ENCODE measurements at places on chromosomes 16 and 17.
A peak's percentile ranks its signal among the peaks of the same experiment; 100 is the strongest.

DNA sequence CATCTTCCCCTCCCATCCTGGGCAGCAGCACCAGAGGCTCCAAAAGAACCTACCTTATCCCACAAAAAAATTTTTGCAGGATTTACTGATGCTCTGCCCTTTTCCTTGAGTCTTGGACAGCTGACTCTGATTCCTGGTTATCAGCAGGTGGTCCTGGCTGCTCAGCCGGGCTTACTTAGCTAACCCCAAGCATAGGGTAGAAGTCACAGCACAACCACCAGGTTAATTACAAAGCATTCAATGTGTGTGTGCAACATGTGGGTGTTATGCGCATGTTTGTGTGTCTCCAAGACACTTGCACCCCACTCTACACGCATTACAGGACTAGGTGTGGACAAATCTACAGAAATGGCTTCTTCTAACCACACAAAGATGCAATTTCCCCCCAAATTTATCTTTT lies 36.3 kb downstream of the PECAM1 start:
- no peak for DNase-seq

GRCh38 chr17:48594538-48595277 lies 1.1 kb upstream of the HOXB5 start:
- DNase-seq: no peak

- no peak for DNase-seq
Measured at GRCh38 chr17:31400481-31400950, 9.0 kb downstream of the RAB11FIP4 start.

- DNase-seq: no peak
Measured at GRCh38 chr17:80831491-80831890, 160.2 kb upstream of the CHMP6 start.

DNA sequence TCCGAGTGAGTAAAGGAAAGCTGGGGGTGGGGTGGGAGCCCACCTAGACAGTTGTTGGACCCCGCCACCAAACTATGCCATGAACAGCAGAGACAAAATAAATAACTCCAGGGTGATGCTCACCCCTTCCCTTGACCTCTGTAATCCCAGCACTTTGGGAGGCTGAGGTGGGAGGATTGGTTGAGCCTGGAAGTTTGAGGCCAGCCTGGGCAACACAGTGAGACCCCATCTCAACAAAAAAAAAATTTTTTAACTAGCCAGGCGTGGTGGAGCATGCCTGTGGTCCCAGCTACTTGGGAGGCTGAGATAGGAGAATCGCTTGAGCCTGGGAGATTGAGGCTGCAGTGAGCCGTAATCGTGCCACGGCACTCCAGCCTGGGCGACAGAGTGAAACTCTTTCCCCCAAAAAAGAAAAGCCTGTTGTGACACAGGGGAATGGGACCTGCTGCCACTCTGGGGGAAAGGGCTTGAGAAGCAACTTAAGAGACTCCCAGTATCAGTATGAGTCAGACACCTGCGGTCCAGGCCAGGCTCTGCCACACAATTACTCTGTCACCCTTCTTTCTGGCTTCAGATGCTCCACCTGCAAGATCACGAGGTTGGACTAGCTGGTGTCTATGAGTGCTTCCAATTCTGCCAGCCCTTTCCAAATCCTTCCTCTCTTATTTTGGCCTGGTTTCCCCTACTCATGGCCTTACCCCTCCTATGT lies 5.0 kb downstream of the SGCA start:
- DNase-seq: no peak

DNA sequence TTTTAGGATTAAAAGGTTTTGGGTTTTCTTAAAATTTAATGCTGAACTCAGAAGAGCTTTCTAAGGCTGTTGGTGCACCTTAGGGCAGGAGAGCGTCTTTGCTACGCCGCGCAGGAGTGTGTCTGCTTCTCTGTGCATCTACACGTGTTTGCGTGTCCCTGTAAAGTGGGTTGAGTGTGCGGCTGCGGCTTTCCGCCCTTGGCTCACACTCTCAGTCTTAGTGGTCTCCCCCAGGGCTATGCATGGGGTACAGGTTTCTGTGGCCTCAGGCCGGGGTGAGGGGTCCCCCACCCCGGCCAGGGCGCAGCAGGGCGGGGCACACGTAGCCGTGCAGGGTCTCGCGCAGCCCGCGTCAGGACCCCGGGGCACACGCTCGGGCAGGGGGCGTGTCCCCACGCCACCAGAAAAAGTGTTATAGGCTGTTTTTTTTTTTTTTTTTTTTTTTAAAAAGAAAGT lies 727 bp upstream of the TENT4B start:
- DNase-seq: peak; percentile 46

DNA sequence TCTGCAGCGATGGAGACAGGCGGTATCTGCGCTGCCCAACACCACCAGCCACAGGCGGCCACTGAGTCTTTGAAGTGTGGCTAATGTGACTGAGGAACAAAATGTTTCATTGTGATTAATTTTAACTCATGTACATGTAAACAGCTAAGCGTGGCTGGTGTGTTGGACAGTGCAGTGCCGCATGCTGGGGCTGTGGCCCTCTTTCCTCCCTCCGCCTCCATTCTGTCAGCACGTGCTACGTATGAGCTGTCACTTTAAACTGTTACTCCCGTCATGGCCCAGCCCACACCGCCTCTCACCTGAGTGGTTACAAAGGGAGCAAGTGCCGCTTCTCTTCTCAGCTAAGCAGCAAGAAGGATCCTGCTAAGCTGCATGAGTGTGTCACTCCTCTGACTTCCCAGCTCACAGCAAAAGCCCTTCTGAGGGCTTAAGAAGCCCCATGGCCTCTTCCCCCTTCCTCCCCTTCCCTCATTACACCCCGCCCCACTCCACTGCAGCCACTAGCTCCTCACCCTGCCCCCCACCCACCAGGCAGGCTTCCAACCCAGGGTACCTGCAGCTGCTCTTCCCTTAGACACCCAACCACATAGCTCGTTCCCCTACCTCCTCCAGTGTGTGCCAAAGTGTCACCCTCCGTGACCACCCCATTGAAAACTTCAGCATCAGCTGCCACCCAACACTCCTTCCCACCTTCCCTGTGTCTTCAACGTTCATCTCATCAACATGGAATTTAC lies 15.0 kb downstream of the HASPIN start:
- no peak for DNase-seq

DNA sequence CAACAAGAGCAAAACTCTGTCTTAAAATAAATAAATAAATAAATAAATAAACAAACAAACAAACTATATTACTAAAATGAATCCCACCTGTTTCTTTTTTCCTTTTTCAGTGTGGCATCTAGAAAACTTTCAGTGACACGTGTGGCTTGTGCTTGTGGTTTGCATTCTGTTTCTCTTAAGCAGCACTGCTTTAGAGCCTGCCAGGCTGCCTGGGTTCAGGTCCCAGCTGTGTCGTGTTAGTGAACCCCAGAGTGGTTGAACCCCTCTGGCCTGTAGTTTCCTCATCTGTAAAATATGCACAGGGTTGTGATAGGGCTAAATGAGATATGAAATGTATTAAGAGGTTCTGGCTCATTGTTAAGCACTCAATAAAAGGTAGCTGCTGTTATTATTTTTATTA lies 12.1 kb upstream of the EPN3 start:
- DNase-seq: no peak

DNA sequence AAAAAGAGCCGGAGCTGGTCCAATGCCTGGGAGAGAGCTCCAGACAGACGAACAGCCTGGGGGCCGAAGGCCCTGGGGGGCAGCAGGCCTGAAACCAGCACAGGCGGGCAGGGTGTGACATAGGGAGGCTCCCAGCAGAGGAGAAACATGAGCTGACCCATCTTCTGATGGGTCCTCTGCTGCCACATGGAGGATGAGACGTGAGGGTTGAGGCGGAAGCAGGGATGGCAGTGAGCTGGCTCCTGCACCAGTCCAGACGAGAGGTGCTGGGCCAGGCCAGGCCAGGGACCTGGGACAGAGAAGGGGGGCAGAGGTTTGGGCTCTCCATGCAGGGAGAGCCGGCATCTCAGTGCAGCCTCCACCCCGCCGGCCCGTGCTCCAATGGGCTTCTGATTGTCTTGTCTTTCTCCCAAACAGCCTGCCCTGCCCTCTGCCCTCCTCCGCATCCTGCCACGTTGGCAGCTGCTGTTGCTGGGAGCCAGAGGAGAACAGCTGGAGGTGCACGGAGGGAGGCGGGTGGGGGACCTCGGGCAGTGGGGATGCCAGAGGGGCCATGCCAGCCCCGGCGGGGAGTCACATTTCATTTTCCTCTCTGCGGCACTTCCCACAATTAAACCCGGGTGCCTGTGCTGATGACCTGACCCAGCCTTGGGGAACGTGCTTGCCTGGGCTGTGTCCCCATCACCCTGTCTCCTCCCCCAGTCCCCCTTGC lies 139.1 kb upstream of the GSE1 start:
- peak; percentile 37 for DNase-seq

DNA sequence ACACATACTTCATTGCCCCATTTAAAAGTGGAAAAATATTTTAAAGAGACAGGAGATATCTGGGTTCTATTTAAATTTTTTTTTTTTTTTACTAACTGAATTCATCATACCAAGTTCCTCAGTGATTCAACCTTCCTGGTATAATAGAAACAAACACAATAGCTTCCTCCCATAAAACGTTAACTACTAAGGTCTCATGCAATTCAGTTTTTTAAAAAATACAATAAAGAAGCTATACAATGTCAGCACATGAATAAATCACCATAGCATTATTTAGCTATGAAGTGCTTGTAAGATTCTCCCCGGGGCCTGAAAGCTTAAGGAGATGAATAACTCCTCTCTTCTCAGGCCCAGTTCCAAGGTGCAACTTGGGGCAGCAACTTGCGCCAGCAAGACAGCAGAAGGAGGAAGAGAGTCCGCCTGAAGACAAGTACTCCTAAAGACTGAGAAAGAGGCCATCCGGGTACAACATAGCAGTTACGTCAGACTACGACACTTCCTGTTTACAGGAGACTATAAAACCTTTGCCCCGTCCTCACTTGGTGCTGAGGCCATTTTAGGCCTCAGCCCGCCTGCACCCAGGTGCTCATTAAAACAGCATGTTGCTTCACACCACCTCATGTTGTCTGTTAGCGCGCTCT lies 81.5 kb downstream of the MYO1D start:
- DNase-seq: no peak

- DNase-seq: no peak
Measured at GRCh38 chr16:56607109-56607618, 1.2 kb upstream of the MT2A start.

DNA sequence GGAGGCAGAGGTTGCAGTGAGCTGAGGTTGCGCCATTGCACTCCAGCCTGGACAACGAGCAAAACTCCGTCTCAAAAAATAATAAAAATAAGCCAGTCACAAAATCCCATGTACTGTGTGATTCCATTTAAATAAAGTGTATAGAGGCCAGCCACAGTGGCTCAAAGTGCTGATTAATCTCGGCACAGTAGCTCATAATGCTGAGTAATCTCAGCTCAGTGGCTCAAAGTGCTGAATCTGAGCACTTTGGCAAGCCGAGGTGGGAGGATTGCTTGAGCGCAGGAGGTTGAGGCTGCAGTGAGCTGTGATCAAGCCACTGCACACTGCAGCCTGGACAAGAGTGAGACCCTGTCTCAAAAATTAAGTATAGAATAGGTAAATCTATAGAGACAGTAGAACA lies 4.9 kb downstream of the TMED6 start:
- no peak for DNase-seq

DNA sequence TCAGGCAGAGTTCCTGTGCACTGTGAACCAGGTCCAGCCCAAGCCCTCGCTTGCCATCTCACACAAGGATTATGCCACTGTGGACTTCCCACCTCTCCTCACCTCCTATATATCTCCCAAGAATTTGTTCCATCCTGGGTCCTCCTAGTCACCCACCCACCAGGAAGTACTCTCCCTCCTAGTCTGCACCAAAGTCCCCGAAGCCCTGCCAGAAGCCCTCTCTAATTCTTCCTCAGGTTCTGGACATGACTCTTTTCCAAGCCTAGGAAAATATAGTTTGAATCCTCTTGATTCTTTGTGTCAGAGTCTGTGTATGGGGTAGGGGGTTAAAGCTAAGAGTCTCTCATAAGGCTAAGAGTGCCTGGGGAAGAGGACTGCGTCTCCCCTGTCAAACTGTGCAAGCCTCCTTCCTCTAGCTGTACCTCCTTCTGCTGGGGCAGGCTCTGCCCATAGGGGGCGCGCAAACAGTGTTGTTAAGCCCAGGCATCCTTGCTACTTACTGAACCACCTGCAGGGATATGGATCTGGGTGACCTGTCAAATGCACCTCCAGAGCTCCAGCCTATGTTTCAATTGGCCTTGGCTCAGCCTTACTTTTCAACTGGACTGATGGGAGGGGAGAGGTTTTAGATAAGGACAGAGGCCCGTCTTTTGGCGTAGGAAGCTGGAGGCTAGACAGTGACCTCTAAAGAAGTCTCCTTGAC lies 16.6 kb upstream of the DLX4 start:
- peak; percentile 80 for DNase-seq

- DNase-seq: no peak
Measured at GRCh38 chr17:630801-631200, 83.8 kb downstream of the VPS53 start.

DNA sequence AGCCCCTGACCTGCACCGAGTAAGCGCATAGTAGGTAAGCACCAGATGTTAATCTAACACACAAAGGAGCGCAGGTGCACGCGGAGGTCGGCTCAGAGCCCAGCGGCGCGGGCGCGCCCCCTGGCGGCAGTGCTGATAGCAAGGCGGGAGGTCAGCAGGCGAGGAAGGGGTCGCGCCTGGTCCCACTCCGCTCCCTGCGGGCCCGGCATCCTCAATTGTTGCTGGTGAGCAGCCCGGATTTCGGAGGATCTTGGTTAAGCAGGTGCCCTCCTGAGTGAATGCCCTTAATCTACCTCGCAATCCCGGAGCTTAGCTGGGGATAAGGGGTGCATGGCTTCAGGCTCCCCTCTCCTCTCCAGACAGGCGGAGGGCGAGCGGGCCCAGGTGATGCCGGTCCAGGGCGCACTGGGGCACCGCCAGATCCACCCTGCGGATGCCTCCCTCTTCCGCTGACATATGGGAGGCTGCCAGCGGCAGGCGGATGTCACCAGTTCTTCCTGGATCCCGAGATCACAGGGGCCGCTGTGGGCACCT lies 4.0 kb upstream of the WNT3 start:
- no peak for DNase-seq

- no peak for DNase-seq
Measured at GRCh38 chr17:27266228-27266627, 27.7 kb upstream of the WSB1 start.

- no peak for DNase-seq
Measured at GRCh38 chr16:11057711-11058345, 113.5 kb downstream of the CLEC16A start.

DNA sequence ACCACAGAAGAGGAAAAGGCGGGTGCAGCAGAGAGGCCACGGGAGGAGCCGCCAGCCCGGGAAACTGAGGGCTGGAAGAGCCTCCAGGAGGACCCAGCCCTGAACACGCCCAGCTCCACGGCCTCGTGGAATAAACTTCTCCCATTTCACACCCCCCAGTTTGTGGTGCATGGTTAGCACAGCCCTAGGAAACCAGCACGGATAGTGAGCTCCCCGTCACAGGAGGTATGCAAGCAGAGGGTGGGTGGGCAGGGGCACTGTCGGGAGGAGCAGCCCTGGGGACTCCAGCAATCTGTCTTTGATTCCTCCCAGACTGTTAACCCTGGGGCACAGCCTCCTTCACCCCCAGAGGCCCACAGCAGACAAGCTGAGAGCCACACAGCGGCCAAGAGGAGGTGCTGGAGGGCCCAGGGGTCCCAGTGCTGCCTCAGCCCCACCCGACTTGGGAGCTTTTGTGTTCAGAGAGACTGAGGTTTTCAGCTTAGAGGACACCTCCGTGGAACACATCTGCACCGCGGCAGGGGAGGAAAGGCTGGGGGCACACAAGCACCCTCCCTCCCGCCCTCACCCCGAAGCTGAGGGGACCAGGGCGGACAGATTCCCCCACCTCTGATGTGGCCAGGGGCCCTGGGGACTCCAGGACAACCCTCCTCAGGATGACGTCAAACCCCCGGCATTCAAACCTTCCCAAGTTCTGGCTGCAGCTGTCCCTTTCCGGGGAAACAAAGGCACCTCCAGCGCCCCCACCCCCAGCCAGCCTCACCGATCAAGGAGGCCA lies 1.7 kb upstream of the IL17C start:
- no peak for DNase-seq

- DNase-seq: no peak
Measured at GRCh38 chr16:977896-978295, 3.7 kb upstream of the SOX8 start.
